Fibroblast of lung (primary cell): ENCODE measurements at places on chromosomes 16 and 17.

GRCh38 chr17:76151896-76152454, 10.9 kb upstream of the FOXJ1 start:
- no peak for DNase-seq

DNA sequence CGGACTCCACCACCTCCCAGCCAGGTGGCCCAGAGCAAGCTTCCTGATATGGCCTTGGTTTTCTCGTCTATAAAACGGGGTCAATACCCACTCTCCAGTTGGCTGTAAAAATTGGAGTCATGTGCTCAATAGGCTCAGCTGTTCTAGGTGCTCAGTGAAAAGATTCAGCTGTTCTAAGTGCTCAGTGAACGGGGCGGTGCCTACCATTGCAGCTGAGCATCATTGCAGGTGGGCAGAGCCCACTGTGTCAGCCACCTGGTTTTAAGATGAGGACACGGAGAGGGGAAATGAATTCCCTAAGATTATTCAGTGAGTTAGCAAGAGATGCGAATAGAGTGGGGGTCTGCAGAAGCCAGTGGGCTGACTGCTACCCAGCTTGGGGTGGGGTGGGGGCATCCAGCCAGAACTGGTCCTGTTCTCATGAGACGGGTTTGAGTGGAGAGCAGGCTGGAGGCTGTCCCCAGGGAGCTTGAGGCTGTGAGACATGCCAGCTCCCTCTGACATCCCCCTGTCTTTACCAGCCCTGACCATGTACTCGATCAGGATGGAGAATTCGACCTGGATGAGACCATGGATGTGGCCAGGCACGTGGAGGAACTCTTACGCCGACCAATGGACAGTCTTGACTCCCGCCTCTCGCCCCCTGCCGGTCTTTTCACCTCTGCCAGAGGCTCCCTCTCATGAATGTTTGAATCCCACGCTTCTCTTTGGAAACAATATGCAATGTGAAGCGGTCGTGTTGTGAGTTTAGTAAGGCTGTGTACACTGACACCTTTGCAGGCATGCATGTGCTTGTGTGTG, 21.9 kb downstream of the STAT5A start:
- DNase-seq = no peak

DNA sequence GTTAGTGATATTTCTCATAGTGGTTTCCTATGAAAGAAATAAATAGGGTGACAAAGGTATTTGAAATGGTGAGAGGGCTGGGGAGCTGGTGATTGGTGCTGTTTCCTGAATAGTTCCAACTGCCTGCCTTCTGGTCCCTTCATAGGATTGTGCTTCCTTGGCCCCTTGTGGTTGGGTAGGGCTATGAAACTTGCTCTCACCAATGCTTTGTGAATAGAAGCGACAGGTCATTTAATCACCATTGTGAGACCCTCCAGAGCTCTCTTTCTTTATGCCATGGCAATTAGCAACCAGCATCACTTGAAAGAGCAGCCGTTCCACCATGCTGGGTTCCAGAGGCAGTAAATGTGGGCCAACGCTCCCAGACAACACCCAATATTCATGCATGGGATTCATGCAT, 23.7 kb upstream of the WWOX start:
- DNase-seq = no peak

DNA sequence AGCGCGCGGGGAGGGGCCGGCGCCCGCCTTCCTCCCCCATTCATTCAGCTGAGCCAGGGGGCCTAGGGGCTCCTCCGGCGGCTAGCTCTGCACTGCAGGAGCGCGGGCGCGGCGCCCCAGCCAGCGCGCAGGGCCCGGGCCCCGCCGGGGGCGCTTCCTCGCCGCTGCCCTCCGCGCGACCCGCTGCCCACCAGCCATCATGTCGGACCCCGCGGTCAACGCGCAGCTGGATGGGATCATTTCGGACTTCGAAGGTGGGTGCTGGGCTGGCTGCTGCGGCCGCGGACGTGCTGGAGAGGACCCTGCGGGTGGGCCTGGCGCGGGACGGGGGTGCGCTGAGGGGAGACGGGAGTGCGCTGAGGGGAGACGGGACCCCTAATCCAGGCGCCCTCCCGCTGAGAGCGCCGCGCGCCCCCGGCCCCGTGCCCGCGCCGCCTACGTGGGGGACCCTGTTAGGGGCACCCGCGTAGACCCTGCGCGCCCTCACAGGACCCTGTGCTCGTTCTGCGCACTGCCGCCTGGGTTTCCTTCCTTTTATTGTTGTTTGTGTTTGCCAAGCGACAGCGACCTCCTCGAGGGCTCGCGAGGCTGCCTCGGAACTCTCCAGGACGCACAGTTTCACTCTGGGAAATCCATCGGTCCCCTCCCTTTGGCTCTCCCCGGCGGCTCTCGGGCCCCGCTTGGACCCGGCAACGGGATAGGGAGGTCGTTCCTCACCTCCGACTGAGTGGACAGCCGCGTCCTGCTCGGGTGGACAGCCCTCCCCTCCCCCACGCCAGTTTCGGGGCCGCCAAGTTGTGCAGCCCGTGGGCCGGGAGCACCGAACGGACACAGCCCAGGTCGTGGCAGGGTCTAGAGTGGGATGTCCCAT, 232.8 kb downstream of the SEC14L1 start:
- no peak for DNase-seq

GRCh38 chr17:9987779-9988585, 82.9 kb upstream of the RCVRN start:
- DNase-seq = peak; percentile 40

GRCh38 chr16:58744497-58744896, 10.4 kb upstream of the GOT2 start:
- DNase-seq = no peak

- no peak for DNase-seq
Observed at GRCh38 chr16:84137287-84137686, 7.7 kb downstream of the HSDL1 start.

DNA sequence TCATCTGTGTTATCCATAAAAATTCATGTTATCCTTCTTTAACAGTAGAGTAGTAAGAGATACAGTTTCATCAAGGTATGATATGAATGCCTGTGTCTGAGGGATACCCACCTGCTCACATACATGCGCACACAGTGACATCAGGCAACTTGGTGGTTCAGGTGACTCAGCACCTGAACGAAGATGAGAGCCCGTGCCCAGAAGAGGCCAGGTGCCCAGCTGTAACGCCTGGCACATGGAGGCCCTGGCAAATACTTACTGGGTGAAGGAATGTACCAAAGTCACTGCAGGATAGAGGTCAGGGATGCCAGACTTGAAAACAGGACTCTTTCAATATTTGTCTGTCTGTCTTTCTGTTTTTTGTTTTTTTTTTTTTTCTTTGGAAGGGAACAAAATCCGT, 72.6 kb upstream of the LGALS9 start:
- no peak for DNase-seq

- DNase-seq = peak; percentile 89
Observed at GRCh38 chr17:73228748-73229236, 32.9 kb downstream of the CPSF4L start.

- peak; percentile 72 for DNase-seq
Observed at GRCh38 chr16:67770346-67770991, 35.9 kb downstream of the RANBP10 start.

GRCh38 chr17:70407506-70407905, 238.2 kb downstream of the KCNJ2 start:
- peak; percentile 68 for DNase-seq

GRCh38 chr17:76276461-76277299, 11.5 kb downstream of the UBALD2 start:
- peak; percentile 26 for DNase-seq

- no peak for DNase-seq
Observed at GRCh38 chr16:11630046-11630767, 38.0 kb upstream of the SNN start.

DNA sequence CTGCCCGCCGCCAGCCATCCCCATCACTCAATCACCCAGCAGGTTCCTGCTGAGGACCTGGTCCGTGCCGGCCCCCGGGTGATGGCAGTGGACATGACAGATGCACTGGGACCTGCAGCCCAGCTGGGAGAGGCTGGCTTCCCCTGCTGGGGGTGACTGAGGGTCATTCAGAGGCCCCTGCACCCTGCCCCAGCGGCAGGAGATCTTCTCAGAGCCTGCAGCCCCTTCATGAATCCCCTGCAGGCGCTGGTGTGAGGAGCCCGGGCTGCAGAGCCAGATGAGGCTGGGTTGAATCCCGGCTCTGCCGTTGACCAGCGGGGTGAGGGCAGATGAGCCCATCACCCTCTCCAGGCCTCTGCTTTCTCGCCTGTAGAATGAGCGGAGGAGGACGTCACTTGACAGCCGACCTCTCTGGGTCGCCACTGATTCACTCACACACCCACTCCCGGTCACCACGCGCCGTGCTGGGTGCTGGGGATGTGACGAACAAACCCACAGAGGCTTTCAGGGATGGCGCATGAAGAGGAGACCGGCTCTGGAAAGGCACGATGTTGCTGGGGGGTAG, 95.2 kb upstream of the CIBAR2 start:
- DNase-seq = peak; percentile 77

GRCh38 chr16:88636488-88637265, 1.7 kb upstream of the IL17C start:
- DNase-seq = no peak

DNA sequence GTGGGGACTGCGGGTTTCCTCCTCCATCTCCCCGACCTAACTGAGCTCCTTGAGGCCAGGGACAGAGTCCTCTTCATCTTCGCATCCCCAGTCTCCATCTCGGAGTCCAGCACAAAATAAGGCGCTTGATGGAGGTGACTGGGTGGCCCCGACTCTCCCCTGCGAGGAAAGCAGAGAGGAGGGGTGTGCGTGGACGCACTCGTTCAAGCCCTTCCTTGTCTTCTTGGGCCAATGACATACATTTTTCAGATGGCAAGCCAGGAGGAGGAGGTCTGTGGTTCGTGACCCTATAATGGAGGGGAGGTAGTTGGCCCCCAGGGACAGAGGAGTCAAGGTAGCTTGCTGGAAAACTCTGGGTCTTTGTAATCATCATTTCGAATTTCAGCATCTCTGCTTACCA, 17.2 kb downstream of the CRISPLD2 start:
- DNase-seq = no peak

DNA sequence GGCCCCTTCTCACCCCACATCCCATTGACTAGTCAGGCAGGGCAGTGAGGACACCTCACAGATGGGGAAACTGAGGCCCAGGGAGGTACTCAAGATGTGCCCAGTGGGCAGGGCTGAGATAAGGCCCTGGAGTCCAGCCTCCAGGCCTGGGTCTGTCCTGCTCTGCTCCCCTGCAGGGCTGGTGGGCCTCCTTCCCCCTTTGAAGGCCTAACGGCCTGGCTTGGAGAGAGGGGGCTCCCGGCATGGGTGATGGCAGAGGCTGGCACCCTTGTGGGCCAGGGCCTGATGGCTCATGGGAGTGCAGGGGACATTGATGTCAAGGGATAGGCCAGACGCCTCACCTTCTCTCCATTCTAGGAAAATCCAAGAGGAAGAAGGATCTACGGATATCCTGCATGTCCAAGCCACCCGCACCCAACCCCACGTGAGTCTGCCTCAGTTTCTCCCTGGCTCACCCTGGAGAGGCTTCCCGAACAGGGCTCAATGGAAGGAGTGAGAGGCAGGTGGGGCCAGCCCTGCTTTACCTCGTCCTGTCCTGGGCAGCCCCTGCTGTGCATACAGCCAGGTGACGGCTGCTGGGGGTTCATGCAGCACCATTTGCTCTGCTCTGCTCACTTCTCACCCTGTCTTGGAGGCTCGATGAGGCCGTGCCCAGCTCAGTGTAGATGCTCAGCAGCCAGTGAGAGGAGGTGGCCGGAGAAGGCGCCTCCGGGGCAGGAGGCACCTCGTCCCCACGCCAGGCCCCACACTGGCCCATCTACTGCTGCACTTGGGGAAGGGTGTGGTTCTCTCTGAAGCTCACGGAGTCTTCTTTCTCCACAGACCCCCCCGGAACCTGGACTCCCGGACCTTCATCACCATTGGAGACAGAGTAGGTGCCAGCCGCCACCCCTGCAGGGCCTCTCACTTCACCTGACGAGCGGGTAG, 13.8 kb downstream of the MAP2K3 start:
- DNase-seq = no peak

DNA sequence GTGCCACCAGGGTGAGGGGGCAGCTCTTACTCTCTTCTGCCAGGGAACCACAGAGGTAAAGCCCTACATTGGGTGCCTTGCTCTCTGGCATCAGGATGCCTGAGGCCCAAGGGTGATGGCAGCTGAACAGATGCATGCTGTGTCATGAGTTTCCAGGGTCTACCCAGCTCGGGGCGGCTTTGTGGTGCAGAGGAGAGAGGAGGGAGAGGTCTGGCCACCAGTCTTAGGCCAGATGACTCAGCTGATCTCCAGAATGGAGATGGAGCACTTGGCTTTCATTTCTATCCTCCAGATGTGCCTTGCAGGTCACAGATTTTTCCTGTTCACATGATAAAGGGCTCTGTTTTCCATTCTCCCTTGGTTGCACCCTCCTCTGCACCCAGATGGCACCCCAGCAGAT, 23.6 kb upstream of the USP22 start:
- DNase-seq = no peak

- DNase-seq = no peak
Observed at GRCh38 chr17:10123093-10123492, 75.3 kb downstream of the GAS7 start.

DNA sequence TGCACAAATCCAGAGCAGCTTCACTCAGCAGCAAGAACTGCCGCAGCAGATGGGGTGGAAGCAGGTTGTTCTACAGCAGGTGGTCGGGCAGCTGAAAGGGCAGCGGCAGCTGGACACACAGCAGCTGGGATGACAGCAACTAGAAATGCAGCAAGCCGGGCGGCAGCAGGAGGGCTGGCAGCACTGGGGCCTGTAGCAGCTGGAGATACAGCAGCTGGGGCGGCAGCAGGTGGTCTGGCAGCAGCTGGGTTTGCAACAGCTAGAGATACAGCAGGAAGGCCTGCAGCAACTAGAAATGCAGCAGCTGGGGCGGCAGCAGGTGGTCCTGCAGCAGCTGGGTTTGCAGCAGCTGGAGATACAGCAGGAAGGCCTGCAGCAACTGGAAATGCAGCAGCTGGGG, 460 bp downstream of the KRTAP4-3 start:
- no peak for DNase-seq

- DNase-seq = no peak
Observed at GRCh38 chr17:56807723-56808122, 26.0 kb downstream of the C17orf67 start.

DNA sequence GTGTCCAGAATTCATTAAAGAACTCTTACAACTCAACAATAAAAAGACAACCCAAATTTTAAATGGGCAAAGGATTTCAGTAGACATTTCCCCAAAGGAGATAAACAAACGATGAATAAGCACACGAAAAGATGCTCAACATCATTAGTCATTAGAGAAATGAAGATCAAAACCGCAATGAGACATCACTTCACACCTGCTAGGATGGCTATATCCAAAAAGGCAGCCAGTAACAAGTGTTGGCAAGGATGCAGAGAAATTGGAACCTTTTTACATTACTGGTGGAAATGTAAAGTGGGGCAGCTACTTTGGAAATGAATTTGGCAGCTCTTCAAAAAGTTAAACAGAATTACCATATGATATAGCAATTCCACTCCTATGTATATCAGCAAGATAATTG, 42.0 kb downstream of the PITPNM3 start:
- DNase-seq = no peak

- no peak for DNase-seq
Observed at GRCh38 chr17:64061178-64061898, 40.9 kb upstream of the ICAM2 start.

- no peak for DNase-seq
Observed at GRCh38 chr16:78925083-78925767, 675.3 kb downstream of the MAF start.
